HCT116 (cell line): ENCODE measurements at places on chromosomes 2 and 18.

DNA sequence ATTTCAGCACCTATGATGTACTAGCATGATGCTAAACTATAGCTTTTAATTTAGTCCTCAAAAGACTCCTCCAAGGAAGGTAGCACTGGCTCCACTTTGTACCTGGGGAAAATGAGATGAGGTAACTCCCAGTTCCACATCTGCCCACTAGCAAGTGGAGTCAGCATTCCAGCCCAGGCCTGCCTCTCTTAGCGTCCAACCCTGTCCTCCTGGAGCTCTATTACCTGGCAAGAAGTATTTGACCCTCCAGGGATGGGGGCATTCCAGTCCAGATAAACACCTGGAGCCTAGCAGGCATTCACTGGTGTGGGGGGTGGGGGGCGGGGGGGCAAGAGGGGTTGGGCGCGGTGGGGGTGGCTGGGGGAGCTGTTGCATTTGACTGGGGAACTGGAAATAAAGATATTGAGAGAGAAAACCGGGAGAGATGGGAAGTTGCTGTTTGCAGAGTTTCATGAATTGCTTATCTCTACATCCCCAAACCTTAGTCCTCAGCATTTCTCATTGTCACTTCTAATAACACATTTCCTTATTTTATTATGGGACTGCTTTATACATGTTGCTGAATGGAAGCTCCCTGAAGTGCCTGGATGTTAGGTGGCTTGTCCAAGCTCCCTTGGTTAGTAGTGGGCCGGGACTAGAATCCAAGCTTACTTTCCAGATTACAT is 22.0 kb upstream of the FZD5 start:
- DNase-seq: no peak

- no peak for DNase-seq
Measured at GRCh38 chr2:12935222-12935621, 218.5 kb downstream of the TRIB2 start.

DNA sequence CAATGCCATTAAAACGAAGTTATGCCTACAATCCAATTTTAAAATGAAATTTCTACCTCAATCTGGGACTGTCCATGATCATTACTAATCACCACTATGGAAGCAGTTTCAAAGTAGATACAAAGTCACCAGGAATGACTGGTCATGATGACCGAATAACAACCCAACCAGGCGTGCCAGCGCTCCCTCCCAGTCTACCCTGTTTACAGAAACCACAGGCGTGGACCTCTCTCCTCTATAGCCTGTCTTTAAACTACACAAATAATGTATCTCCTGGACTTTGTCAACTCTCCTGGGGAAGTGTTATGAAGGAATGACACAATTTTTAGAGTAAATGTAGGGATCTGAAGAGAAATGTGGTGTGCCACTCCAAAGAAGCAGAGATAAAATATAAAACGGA is 150.2 kb downstream of the SRBD1 start:
- no peak for DNase-seq

DNA sequence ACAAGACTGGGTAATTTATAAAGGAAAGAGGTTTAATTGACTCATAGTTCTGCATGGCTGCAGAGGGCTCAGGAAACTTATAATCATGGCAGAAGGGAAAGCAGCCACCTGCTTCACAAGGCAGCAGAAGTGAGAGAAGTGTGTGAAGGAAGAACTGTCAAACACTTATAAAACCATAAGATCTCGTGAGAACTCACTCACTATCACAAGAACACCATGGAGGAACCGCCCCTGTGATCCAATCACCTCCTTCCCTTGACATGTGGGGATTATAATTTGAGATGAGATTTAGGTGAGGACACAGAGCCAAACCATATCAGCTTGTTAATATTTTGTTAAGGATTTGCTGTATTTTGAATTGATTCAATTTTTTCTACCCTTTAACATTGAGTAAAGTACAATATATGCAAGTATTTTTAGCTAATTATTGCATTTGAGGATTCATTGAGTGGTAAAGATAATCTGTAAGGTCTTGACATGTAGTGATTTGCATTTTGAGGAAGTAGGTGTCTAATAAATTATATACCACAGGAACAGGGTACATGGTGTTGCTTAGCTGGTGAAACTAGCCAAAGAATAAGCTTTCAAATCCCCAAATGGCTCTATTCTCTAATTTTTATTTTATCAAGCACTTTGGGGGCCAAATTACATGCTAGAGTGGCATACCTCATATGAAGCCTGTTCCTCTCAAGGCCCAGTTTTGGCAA is 3.9 kb upstream of the C2orf69 start:
- DNase-seq: no peak

DNA sequence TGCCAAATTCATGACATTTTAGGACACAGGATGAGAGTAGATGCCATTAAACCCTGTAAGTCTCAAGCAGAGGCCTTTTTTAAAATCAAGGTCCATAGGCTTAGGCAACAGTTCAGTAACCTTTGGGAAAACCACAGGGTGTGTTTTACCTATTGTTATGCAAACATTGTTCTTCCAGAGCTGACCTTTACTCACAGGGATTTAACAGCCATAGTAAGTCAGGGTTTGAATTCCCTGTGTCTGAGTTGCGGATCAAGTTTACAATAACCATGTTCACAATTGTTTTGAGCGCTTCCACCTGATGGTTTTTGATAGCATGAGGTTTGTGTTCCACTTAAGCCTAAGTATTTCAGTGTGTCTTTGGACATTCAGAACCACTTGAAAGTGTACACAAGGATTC is 160.1 kb upstream of the BOD1L2 start:
- DNase-seq: no peak

- DNase-seq: no peak
Measured at GRCh38 chr2:6877402-6878304, at the start of gene RSAD2. Gene RSAD2, plus strand, starts transcription at chr2:6877777. Its CDS starts 24 bp downstream, at chr2:6877801.

DNA sequence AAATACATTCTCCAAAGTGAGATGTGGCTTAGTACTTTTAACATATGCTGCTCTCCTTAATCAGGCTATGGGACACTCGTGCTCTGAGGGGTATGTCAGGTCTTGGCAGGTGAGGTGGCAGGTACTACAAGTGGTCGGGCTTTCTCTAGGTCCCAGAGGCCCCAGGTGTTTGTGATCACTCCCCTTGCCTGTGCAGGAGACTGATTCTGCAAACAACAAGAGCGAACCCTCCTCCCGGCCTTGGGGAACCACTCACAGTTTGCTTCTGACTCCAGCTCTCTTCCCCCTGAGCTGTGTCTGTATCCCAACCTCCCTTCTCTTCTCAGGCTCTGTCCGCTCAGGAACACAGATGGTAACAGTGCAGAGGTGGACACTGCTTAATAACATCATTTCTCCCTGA is 48.1 kb downstream of the ATOH8 start:
- DNase-seq: no peak

- DNase-seq: no peak
Measured at GRCh38 chr2:167783261-167784083, 463.9 kb downstream of the STK39 start.

DNA sequence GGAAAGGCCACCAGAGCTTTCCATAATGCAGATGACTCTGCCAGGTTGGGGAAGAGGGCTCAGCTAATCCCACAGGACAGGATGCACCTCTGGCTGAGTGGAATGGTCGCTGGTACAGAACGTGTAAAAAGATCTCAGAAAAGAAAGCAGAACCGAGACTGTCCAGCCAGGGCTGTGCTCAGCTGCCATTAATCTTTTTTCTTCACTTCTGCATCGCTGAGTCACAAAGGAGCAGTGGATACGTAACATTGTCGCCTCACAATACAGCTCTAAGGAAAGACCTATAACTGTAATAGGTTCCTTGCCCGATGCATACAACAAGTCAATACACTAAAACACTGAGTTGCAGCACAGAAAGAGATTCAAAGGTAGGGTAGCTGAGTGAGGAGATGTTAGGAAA is 354.2 kb downstream of the EN1 start:
- no peak for DNase-seq
